ENCODE measurements at places on chromosomes 5 and 9. TPM values are rescaled to one million over a fixed set of nuclear protein-coding genes. Genes with fewer than 3 reads are reported as not detected.

DENND4C gene
- 54.9 TPM for total RNA-seq

BSPRY gene
- total RNA-seq = 0.50 TPM

- H3K27ac ChIP-seq = no peak overlapping the region
- H3K4me3 ChIP-seq = no peak overlapping the region
- no peaks in the 10 kb centered on the region for H3K36me3 ChIP-seq
- DNase-seq = no peak
- H3K27me3 ChIP-seq = no peaks in the 10 kb centered on the region
- H3K4me1 ChIP-seq = no peaks in the 10 kb centered on the region
These were observed 236.2 kb downstream of the NNT start for GRCh38 chr5:43839218-43839617.

- H3K36me3 ChIP-seq = no peaks in the 10 kb centered on the region
- DNase-seq = no peak
These were observed 2.5 kb upstream of the ST6GALNAC4 start for GRCh38 chr9:127919253-127919815.

- DNase-seq = no peak
- H3K4me1 ChIP-seq = peaks cover 2% of the 10 kb centered on the region
- H3K36me3 ChIP-seq = no peaks in the 10 kb centered on the region
- H3K4me3 ChIP-seq = no peak overlapping the region
These were observed 162.9 kb downstream of the TSSK1B start for GRCh38 chr5:113271745-113272454.

GRCh38 chr9:110330484-110331105 lies 7.1 kb downstream of the TXNDC8 start:
- no peaks in the 10 kb centered on the region for H3K36me3 ChIP-seq
- no peak overlapping the region for H3K27ac ChIP-seq
- H3K4me3 ChIP-seq = no peak overlapping the region
- no peak for DNase-seq

DNA sequence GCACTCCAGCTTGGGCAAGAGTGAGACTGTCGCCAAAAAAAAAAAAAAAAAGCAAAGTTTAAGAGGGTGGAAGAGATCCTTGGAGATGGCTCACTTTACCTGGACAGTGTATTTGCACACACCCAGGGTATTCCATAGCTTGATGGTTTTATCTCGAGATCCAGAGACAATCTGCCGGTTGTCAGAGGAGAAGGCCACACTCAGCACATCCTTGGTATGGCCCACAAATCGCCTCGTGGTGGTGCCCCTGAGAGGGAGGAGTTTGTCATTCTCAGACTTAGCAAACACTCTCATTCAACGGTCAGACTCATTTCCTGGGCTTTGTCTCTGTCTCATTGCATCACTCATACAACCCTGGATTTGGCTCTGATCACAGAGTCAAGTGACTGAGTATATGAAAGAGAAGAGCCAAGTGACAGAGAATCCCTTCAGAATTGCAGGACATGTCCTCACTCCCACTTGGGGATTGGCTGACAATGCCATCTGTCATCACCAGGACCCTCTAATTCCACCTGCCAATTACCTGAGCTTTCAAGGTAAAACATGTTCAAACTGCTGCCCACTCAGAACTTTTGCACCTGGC lies 2.2 kb downstream of the RACK1 start:
- peaks cover 49% of the 10 kb centered on the region for H3K36me3 ChIP-seq
- H3K4me1 ChIP-seq = peaks cover 20% of the 10 kb centered on the region
- no peak for DNase-seq
- H3K4me3 ChIP-seq = no peak overlapping the region

- peaks cover 3% of the 10 kb centered on the region for H3K4me1 ChIP-seq
- H3K27me3 ChIP-seq = no peaks in the 10 kb centered on the region
- no peaks in the 10 kb centered on the region for H3K36me3 ChIP-seq
- no peak for DNase-seq
- H3K27ac ChIP-seq = no peak within 1 kb of the TSS
- peak within 1 kb of the TSS; percentile 52 for H3K4me3 ChIP-seq
These were observed at the start of gene UBE2QL1 for GRCh38 chr5:6448622-6449464. Gene UBE2QL1, plus strand, starts transcription at chr5:6448859. Its CDS starts 35 bp downstream, at chr5:6448894.

All from liver (tissue), 10 donors.